ENCODE measurements at places on chromosomes 5 and 9. TPM values are rescaled to one million over a fixed set of nuclear protein-coding genes. Genes with fewer than 3 reads are reported as not detected.
A peak's percentile ranks its signal among the peaks of the same experiment; 100 is the strongest.

DNA sequence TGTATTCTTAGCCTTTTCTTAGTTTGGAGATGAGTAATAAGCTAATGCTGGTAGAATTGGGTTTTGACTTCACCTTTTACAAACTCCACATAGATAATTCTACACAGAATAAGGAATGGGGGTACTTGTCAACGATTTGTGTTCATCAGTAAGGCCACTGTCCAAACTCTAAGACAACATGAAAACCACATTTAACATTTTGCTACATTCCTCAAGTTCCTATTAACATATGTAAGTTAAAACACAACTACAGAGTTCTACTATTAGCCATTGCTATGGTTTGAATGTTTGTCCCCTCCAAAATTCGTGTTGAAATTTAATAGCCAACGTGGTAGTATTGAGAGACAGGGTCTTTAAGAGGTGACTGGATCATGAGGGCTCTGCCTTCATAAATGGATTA lies 31.9 kb downstream of the MEIKIN start:
- DNase-seq, result no peak

- no peak for DNase-seq
Observed at GRCh38 chr5:118611332-118611945, 376.9 kb downstream of the DTWD2 start.

DNA sequence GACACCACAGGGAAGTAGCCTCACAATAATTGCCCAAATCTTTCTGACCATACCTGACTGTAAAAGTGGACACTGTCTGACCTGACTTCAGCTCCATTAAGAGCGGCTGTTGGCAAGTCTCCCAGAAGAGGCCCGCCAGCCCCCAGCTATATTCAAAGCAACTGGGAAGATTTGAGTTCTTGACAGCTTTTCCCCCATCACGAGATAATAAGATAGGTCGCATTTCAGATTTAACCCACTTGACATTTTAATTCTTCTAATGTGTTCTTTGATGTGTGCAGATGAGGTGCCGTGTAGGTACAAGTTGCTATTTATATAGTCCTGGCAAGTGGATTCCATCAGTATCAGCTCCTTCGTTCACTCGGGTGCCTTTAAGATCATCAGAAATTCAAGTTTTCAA lies 345.7 kb downstream of the DRD1 start:
- no peak for DNase-seq

DNA sequence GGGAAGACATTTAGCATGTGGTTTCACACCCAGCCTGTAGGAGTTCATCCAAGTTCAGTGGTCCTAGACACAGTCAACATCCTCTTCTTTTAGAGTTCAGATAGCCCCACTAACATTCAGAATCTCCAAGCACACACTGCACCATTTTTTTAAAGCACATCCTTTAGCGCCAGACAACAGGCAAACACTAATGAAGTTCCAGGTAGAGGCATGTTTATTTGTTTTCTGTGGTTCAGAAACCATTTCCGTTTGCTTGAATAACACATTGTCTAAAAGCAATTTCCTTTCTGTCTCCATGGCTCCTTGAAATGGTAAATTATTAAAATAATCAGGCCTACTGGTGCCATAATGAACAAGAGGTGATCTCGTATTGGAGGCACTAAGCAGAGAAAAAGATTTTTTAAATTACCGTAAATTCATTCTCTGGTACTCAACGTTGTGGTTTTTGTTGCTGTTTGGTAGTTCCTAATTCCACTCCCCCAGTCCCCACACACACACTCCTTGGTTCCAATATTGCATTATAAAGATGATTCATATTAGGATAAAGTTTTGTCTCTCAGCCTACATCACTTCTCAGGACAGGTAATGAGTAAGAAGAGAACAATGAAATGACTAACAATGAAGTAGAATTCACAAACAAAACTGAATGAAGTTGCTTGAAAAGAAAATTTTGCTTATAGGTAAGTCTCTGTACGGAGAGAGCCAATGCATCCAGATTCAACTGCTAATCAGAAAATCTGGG lies 153.1 kb downstream of the PCSK1 start:
- no peak for DNase-seq

DNA sequence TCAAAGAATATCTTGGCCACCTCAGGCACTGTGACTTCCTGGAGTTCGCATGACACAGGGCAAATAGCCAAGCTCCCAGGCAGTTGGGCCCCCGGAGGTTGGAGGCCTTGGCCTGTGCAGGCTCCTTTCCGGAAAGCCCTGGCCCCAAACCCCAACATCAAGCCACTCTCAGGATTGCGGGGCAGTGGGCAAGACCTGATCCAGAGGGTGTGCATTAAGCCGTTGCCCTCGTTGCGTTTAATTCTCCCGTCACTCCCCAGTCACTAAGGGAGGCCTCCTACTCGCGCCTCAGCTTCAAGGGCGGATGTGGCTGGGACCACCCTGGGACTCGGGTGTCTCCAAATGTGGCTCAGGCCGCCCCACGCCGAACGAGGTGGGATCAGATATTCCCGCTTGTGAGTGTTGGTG lies 60.1 kb downstream of the TMEM174 start:
- DNase-seq, result no peak

DNA sequence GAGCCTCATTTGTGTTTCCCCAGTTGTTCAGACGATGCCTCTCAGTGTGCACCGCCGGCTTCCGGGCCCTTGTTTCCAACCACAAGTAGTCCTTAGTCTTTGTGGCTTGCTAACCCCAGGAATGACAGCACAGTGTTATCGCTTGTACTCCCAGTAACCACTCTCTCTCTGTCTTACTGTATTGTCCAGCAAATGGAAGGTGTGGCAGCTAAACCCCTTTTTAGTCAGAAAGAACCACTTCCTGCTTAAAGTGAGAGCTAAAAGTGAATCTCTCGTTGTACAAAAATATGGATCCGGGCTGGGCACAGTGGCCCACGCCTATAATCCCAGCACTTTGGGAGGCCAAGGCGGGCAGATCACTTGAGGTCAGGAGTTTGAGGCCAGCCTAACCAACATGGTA lies 61.3 kb downstream of the ENC1 start:
- no peak for DNase-seq

DNA sequence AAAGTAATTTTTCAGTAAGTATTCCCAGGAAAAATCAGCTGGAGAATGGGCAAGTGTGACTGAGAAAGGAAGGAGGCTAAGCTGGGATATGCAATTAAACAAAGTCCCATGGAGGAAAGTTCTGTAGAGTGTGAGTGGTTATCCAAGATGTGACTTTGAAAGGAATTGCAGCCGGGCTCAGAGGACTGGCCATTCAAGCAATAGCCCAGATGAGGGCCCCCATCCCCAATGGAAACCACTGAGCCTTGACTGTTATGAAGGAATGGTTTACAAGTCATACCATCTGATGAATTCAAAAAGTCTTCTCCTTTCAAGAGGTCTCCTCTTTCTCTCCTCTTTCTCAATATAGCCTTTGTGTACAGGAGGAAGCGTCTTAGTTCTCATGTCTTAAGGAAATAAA lies 6.5 kb downstream of the LVRN start:
- DNase-seq, result no peak

DNA sequence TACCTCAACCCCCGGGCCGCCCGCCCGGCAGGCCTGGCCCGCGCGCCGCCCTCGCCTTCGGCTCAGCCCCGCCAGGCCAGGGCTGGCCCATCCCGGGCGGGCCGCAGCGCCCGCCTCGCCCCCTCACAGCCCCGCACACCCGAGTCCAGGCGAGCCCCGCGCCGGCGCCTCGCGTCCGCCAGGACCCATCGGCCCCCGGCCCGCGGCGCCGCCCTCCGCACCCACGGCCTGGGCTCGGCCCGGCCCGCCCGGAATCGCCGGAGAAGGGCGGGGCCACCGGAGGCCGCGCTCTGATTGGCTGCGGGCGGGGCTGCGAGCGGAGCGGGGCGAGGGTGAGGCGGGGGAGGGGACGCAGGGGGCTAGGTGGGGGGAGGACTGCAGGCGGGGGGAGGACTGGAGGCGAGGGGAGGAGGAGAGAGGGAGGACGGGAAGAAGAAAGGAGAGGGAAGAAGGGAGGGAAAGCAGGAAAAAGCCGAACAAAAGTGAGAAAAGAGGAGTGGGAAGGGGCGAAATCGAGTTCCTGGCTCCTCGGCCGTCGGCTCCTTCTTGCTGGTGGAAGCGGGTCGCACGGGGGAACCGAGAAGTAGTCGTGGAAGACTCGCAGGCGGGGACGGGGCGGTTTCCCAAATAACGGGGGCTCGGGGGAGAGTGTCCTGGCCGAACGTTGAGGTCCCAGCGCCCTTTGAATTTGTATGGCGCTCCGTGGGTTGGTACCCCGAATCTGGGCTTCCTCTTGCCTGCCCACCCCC lies 472 bp upstream of the UBTD2 start:
- peak; percentile 87 for DNase-seq

DNA sequence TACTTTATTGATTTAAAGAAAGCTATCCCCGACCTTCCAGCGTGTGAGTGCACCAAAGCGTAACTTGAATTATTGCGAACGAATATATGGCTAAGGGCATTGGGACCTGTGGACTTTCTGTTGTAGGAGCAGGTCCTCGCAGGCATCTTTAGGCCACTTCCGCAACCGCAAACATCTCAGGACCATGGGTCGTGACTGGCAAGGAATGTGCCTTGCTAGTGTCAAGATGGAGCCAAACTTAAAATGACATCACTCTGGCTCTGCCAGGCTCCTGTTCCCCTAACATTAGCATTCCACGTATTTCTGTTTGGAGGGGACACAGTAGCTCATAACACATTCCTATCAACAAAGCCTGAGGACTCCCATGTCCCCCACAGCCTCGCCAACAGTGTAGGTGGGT lies 44.1 kb upstream of the OLFM1 start:
- DNase-seq, result no peak

DNA sequence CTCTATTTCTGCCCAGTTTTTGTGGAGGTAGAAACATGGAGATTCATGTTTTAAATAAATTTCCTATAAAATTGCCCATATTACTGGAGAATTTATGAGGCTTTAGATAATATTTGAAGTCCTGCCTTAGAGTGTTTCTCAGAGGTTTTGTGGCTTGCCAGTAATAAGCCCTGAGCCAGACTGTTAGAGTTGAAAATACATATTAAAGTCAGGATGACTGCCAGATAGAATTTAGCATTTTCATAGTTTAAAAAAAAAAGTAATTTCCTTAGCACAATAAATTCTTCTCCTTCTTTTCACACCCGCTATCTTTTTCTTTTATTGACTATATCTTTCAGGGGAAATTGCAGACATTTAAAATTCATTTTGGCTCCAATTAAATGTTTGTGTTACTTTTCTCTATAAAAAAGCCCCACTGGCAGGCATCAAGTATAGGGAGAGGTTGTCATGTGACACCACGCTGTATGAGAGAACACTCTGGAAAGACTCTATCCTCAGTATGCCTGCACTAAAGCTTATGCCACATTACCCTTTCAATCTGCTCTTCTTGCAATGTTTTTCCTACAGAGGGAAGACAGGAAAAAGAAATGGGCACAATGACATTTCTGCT lies 135.2 kb downstream of the MPDZ start:
- DNase-seq, result no peak

GRCh38 chr5:76971511-76971910 lies 18.7 kb downstream of the CRHBP start:
- no peak for DNase-seq

GRCh38 chr5:105392710-105393149 lies 1830.1 kb upstream of the NUDT12 start:
- DNase-seq, result no peak

DNA sequence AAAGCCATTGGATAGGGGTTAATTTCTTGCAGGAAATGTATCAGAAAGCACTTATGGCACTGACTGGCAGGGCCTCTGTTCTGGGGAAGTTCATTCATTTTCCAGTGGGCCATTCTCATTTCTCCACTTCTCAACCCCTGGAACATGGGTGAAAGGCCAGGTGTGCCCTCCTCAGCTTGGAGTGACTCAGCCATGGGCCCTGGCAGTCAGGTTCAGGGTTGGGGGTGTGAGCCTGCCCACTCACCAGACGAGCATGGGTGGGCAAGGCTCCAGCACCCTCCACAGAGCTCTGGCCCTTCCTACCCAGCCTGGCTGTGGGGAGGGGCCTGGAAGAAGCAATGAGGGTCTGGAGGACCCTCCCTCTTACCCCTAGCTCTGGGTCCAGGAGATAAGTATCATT lies 174.4 kb downstream of the HSPA4 start:
- DNase-seq, result no peak

- DNase-seq, result no peak
Observed at GRCh38 chr9:68493958-68494577, 46.6 kb downstream of the TMEM252 start.

- DNase-seq, result no peak
Observed at GRCh38 chr9:37370968-37371563, 51.4 kb upstream of the GRHPR start.

DNA sequence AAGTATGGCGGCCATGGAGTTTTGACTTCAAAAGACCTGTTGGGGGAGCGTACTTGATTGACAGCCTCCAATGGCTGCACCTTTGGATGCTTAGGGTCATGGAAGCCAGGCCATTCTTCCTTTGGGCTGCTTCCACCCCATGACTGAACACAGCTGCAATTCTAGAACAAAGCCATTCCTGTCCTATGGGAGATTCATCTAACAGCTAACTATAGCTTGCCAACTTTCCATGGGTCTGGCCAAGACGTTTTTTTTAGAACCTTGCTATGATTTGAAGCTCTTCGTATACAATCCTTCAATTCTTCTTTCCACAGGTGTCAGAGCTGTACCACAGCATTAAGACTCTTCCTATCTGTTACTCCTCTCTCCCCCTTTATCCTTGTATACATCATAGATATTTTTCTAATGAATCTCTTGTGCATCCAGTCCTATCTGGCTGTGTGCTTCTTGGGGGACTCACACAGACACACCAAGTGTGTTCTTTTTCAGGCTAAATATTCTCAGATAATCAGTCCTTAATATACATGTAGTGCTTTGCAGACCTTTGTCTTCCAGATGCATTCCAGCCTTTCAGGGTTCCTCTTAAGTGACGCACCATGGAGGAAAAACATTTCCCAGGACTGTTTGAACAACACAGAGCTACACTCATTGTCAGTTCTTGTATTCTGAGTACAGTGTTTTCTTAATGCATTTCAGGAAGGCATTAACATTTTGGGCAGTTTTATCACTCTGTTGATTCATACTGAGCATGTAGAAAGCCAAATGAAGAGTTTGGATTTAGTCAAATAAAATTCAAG lies 198.9 kb downstream of the TAF11L14 start:
- no peak for DNase-seq

- no peak for DNase-seq
Observed at GRCh38 chr9:27108981-27109541, at the start of gene TEK. Gene TEK (plus strand): TSS chr9:27109225. CDS start chr9:27109591, 366 bp downstream.

DNA sequence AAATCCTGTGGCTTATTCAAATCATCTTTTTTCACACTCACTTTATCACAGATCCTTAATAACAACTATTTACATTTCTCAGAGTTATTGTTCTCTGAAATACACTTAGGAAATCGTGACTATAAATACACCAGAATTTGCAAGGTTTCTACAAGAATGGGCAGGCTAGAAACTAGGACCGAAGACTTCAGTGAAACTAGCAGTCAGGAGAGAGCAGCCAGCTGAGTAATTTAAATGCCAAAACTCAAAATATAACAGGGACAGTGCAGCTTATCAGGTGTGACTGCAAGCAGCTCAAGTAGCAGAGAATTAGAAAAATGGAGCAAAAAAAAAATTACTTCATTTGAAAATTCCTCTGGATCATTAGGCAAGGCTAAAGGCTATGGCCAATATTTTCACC lies 719.3 kb upstream of the ZNF608 start:
- no peak for DNase-seq

- DNase-seq, result peak; percentile 63
Observed at GRCh38 chr5:98769210-98769958, 4.1 kb upstream of the RGMB start.

SPACA9 gene
- total RNA-seq, result 8.7 TPM

ASPN gene
- 13.3 TPM for total RNA-seq

PCDHB15 gene
- 2.3 TPM for total RNA-seq

SLCO6A1 gene
- total RNA-seq, result not detected

Measured in suprapubic skin (tissue), 4 donors.